GOT3 (cell line): ENCODE measurements at places on chromosomes 7 and 10.
A peak's percentile ranks its signal among the peaks of the same experiment; 100 is the strongest.

DNA sequence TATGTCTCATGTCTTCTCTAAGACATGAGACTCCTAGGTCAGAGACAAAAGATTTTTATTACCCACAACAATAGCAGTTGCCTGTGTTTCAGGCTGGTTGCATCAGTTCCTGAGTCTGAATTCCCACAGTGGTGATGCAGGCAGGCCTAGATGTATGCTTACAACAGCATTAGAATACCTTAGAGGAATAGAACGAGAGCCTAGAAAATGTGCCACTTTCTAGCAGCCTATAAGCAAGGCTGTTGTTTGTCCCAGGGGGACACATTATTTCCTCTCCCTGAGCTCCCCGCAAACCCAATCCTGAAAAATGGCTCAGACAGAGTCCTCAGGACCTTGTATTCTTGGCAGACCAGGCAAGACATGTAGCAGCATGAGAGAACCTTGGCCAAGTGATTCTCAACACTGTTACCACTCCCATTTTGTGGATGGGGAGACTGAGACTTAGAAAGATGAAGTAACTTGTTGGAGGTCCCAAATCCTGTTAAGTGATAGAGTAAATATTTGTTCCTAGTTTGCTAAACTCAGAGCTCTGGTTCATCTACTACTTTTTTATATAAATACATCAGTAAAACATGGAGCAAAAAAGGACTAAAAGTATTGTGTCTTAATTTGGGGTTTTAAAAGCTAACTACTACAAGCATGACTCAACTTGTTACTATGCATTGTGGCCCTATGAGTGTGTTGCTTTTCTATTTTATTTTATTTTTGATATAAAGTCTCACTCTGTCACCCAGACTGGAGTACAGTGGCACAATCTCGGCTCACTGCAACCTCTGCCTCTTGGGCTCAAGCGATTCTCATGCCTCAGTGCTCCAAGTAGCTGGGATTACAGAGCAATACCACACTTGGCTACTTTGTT, 14.2 kb downstream of the VTI1A start:
- peak; percentile 3 for DNase-seq

DNA sequence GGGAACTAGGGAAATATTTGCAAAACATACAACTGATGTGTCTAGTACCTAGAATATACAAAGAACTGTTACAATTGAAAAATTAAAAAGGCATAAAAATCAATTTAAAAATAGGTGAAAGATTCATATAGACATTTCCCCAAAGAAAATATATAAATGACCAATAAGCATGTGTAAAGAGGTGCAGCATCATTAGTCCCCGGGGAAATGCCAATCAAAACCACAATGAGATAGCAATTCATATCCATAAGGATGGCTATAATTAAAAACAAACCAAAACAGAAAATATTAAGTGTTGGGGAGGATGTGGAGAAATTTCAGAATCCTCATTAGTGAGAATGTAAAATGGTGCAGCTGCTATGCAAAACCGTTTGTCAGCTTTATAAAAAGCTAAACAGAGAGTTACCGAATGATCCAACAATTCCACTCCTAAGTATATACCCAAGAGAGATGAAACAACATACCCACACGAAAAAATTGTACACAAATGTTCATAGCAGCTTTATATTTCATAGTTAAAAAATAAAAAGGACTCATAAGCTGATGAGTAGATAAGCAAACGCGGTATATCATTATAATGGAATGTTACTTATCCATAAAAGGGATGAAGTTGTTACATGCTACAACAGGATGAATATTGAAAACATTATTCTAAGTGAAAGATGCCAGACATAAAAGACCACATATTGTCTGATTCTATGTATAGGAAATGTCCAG, 210.1 kb upstream of the INHBA start:
- no peak for DNase-seq

GRCh38 chr7:137423321-137423720, 79.8 kb upstream of the PTN start:
- no peak for DNase-seq

DNA sequence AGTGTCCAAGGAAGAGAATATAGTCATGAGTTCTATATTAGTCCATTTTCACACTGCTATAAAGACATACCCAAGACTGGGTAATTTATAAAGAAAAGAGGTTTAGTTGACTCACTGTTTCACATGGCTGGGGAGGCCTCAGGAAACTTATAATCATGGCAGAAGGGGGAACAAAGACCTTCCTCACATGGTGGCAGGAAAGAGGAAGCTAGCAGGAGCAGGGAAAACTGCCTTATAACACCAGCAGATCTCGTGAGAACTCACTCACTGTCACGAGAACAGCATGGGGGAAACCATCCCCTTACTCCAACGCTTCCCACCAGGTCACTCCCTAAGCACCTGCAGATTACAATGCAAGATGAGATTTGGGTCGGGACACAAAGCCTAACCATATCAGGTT, 139.0 kb upstream of the ZNF438 start:
- no peak for DNase-seq

- no peak for DNase-seq
Measured at GRCh38 chr7:158631574-158632195, 44.1 kb upstream of the PTPRN2 start.

DNA sequence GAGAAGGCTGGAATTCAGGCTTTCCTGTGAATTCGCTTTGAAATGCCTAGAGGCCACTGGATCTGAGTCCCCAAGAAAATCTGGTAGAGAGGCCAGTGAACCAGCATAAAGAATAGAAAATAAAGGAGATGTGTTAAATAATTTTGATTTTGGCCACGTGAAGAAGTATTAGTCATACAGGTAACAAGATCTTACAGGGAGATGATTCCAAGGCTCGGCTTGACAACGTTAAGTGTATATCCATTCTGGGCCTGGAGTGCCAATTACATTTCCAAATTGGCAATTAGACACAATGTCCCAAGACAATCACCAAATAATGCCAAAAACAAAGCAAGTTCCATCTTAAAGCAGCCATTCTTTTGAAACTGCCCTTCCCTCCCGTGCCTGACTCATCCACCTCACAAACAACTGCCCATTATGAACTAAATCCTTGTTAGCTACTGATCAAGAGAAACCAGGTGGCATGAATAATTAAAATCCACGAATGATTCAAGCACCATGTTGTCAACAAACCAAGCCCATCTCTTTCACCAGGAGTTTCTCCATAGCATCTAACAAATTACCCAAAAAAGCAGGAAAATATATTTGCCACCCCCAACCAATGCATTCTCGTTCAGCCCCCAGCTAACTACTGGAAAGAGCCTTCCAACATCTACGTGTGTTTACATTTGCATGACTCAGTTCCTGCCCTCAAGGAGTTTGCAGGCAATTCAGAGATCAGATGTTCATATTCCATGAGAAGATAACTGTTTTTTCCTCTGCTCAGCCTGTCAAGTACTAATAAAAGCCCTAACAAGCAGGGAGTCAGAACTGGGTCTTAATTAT, 8.5 kb downstream of the KCNMA1 start:
- no peak for DNase-seq

DNA sequence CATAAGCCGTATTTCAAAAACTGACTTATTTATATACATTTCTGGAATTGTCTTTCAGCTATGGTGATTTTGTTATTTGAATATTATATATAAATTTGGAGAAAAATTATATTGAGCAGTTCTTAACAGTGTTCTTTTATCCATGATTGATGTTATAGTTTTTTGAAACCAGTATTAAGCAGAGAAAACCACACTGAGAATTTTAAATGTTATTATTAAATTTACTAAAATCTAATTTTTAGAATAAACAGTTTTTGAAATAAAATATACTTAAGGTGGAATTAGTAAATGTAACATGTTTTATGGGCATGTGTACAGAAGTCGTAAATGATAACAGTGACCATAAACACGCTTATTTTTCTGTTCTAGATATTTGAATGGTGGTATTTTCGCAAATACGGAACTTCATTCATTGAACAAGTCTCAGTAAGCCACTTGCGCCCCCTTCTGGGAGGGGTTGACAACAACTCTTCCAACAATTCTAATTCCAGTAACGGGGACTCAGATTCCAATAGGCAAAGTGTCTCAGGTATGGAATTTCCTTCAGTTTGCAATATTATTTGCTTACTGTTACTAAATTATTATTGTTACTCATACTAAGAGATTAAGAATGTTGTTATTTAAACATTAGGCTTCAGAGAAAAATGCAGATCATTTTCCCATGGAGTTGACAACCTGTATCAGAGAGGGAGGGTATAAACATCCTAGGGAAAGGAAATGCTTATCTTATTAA, 166.1 kb downstream of the ST7 start:
- DNase-seq = no peak

- DNase-seq = no peak
Measured at GRCh38 chr7:6181136-6181535, 91.3 kb downstream of the CYTH3 start.

DNA sequence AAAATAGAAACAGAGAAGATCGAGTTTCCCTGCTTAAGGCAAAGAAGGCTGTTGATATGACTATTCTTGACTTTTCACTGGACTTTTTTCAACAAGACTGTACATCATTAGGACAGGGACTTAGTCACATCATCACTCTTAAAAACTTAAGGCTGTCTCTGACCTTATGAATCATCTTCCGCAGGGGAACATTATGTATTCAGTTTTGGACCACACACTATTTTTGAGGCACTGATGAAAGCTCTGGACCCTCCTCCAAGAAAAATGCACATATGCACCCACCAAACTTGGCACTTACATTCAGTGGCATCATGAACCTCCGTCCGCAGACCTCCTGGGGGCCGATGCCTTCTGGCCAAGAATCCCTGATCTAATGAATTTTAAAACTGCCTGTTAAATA, 96.4 kb downstream of the CALD1 start:
- no peak for DNase-seq

DNA sequence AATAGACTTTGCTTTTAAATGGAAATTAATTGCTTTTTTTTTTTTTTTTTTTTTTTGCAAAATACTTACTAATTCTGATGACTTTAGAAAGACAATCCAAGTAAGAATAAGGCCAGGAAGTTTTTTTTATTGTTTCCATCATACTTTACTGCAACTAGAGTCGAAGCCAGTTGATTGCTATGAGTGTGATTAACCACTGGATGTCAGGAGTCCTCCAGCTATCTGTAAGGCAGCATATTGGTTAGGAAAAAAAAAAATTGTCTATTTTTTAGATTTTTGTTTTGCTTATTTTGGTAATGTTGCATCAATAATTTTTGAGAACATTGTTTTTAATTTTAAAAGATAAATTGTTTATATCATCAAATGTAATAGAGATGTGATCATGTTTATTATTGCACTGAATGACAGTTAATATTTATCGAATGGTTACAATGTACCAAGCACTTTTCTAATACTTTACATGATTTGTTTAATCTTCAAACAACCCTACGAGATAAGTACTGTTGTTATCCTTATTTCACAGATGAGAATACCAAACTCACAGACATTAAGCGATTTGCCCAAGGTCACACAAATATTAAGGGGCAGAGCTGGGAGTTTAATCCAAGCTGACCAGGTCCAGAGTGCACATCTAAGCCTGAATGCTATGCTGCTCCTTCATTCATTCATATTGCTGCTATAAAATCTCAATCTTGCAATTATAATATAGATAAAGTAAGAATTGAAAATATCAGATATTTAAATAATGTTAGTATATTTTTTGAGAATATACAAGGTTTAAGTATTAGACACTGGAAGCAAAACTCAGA, 19.9 kb upstream of the LMOD2 start:
- no peak for DNase-seq

- no peak for DNase-seq
Measured at GRCh38 chr10:3692387-3692999, 92.5 kb downstream of the KLF6 start.

GRCh38 chr10:130885021-130885655, 426.4 kb downstream of the TCERG1L start:
- no peak for DNase-seq

GRCh38 chr7:105691082-105691679, 109.9 kb upstream of the EFCAB10 start:
- DNase-seq = no peak

GRCh38 chr7:38306171-38306570, 32.7 kb upstream of the TARP start:
- DNase-seq = peak; percentile 21

DNA sequence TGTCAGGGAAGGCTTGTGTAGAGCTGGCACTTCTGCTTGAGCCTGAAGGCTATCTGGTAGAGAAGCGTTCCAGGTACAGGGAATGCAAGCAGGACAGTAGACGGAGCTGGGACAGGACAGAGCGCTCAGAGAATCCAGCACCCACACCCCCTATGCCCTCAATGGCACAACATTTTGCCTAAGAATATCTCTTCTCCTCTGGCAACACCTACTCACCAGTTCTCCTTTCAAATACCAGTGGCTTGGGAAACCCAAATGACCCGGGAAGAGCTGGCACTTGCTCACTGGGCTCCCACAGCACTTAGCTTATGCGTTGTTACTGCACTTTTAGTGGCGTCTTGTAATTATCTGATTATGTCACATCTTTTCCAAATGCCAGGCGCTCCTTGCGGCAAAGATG, 118.6 kb downstream of the RNF216 start:
- DNase-seq = no peak

DNA sequence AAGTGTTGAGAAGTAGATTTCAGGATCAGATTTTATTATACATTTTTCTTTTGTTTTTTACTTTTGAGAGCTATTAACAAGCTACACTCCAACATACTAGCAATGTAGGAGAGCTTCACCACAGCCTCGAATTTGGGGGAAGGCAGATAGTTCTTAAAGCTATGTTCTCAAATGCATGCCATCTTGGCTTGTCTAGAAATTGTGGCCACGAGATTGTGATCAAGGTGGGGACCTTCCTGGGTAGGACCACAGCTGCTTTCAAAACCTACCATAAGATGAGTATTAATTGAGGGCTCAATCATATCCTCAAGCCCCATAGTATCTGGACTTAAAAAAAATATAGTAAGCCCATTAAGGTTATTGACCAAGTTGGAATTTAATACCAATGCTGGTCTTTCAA, 27.9 kb upstream of the JAZF1 start:
- DNase-seq = no peak

- DNase-seq = no peak
Measured at GRCh38 chr7:77887567-77887966, 89.0 kb downstream of the PHTF2 start.

GRCh38 chr10:22429981-22430421, 84.7 kb downstream of the SPAG6 start:
- no peak for DNase-seq

DNA sequence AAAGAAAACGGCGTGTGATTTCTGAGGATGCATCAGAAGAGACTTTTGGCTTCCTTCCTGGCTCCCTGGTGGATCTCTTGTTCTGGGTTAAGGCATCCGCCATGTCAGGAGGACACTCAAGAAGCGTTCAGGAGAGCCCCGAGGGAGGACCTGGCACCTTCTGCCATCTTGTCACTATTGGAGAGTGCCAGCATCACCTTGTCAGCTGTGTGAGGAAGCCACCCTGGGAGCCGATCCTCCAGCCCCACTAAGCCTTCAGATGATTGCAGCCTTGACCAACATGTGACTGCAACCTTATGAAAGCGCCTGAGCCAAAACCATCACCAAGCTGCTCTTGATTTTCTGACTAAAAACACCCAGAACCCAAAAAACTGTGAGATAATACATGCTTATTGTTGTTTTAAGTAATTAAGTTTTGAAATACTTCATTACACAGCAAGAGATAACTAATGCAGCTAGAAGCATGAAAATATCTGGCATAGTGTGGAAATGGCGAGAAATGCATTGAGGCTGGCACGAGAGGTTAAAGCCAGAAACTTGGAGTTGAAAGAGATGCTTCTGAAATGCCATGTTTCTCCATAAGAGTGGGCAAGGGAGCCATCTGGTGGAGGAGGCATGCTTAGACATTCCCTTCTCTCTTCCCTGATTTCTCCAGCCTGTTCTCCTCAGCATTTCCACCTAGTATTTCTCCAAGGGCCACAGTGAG, 5.4 kb upstream of the ZFYVE27 start:
- peak; percentile 9 for DNase-seq
